ENCODE measurements at places on chromosomes 7 and 10. TPM values are rescaled to one million over a fixed set of nuclear protein-coding genes. Genes with fewer than 3 reads are reported as not detected.

GRCh38 chr7:8988267-8988666, 554.9 kb downstream of the NXPH1 start:
- no peak for DNase-seq

GRCh38 chr10:126290232-126290631, 98.0 kb downstream of the ADAM12 start:
- DNase-seq: no peak

OR2A5 gene
- total RNA-seq: not detected

GRCh38 chr10:16195894-16196293, 240.9 kb upstream of the PTER start:
- DNase-seq: no peak

GRCh38 chr7:31764462-31764861, 77.4 kb downstream of the PPP1R17 start:
- DNase-seq: no peak

SP8 gene
- not detected for total RNA-seq

Data from LHCN-M2 (cell line).